ENCODE measurements at places on chromosomes 2 and 18.

DNA sequence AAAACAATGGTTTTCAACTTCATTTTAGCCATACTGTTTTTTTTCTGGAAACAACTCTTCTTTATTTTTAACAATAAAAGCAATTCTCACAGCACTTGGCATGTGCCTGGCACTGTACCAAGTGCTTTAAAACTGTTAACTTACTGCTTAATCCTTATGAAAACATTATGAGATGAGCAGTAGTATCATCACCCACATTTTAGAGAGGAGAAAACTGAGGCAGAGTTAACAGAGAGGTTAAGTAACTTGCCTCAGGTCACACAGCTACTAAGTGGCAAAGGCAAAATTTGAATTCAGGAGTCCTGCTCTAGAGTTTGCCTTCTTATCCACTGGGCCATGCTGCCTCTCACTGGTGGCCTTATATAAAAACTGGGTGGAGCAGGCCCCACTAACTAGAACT lies 23.2 kb downstream of the CTIF start:
- no peak for DNase-seq

DNA sequence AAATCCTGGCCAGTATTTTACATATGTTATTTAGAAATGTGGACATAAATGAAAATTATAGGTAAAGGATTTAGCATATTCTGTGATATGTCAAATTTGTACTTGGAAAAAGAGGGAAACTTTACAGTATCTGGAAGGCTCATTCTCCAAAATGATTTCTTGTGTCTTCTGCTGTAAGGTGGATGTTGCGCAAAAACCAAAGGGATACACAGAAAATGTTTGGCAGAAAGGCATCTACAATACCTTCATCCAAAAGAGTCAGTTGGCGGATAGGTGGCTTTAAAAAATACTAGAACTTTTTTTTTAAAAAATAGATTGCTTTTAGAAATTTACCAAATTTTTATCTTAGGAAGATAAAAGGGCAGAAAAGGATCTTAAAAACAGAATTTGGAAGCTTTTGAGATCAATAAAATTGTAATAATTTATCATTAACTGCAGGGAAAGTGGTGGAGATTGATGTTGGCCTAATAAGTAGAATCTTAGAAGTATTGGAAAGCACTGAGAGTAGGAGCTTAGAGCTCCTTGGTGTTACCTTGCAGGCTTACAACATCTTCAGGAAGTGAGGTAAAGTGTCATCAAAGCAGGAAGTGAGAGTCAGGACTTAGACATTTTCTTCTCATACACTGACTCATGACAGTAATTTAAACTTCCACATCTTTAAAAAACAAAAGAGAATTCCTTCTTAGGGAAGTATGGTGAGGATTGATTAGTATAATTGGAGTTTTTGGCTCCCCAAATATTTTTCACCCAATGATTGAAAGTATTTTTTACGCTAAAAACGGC lies 2.1 kb downstream of the NABP1 start:
- DNase-seq = peak; percentile 64

- no peak for DNase-seq
These were observed 37.8 kb upstream of the KCNF1 start for GRCh38 chr2:10873790-10874437.

- DNase-seq = no peak
These were observed 11.3 kb upstream of the BZW1 start for GRCh38 chr2:200800458-200800857.

- DNase-seq = peak; percentile 53
These were observed 572.3 kb downstream of the PLCL1 start for GRCh38 chr2:198376677-198377076.
